Activated effector memory CD4-positive, alpha-beta T cell treated with Interleukin-2 at 50 U/mL for 16 hours (primary cell): ENCODE measurements at places on chromosomes 3 and 15.

DNA sequence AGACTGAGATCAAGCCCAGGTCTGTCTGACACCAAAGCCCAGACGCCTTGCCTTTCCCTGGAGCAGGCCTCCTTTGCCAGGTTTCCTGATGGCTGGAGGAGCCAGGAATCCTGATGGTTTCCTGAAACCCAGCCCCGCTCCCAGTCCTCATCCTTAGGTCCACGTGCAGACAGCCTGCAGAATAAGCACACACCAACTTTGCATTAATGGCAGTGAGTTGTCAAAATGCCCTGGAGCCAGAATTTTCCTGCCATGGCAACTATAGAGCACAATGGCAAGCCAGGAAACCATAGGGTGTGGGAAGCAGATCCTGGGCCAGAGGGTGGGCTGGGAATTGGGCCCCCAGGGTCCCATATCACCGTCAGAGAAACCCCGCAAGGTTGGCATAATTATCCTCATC, 67.4 kb upstream of the HRH1 start:
- no peak for DNase-seq

- DNase-seq = no peak
These were observed 267.0 kb downstream of the ZIC4 start for GRCh38 chr3:147139341-147139740.

GRCh38 chr15:31257286-31257685, 69.3 kb upstream of the KLF13 start:
- no peak for DNase-seq

GRCh38 chr3:2958551-2958950, 151.6 kb downstream of the IL5RA start:
- DNase-seq = no peak

GRCh38 chr3:31704591-31705179, 172.0 kb downstream of the STT3B start:
- no peak for DNase-seq

- no peak for DNase-seq
These were observed 9.3 kb downstream of the ARIH2 start for GRCh38 chr3:48927928-48928327.

DNA sequence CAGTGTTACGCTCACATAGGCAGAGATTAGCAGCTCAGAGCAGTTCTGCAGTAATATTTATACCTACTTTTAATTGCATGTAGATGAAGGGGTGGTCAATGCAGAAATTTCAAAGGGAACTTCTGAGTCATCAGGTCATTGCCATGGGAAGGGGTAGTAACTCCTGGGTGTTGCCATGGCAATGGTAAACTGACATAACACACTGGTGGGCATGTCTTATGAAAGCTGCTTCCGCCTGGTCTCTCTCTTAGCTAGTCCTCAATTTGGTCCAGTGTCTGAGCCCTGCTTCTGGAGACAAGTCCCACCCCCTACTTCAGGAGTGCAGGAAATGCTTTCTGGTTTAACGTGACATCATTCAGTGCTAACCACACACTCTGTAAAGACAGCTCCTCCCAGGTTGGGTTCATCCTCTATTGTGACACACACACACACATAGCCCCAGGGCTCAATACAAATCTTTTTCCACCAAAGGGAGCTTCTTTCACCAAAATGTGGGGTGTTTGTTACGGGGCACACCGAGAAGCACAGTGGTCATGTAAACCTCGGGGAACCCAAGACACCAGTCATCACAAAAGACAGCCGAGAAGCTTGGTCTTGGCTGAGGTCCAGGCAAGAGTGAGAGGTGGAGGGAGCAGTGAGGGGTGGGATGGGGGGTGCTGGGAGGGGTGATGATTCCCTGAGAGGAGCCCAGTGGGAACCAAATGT, 74.5 kb downstream of the TLE3 start:
- DNase-seq = peak; percentile 35

DNA sequence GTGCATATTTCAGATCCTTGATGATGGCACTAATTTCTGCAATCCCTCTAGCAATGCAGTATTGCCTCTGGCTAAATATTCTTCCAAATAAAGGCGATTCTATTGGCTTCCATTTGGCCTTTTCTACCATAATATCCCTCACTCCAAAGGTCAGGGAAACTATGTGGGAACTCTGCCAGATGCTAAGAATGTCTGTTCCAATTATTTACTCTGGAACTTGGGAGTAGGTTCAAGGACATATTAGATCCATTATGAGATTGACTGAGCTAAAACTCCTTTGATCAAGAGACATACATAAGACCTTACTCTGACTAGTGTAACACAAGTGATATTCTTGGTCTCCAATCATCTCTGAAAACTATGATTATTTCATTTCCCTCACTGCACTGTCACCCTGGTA, 674.5 kb upstream of the NECTIN3 start:
- DNase-seq = no peak

DNA sequence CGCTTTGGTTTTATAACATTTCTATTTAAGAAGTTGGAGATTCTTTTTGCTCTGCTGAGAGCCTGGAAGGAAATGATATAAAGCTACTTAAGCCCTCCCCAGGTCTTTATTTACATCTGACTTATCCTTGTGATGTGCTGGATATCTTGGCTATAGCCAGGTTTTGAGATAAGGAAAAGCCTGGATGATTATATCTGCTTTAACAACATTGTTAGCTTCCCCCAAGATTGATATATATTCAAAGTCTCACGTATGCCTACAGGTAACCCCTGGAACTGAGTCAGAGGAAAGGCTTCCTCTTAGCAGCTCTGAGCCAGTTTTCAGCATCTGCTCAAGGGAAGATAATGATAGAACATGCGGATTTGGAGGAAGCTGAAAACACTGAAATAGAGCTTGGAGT, 61.5 kb upstream of the CRBN start:
- no peak for DNase-seq

DNA sequence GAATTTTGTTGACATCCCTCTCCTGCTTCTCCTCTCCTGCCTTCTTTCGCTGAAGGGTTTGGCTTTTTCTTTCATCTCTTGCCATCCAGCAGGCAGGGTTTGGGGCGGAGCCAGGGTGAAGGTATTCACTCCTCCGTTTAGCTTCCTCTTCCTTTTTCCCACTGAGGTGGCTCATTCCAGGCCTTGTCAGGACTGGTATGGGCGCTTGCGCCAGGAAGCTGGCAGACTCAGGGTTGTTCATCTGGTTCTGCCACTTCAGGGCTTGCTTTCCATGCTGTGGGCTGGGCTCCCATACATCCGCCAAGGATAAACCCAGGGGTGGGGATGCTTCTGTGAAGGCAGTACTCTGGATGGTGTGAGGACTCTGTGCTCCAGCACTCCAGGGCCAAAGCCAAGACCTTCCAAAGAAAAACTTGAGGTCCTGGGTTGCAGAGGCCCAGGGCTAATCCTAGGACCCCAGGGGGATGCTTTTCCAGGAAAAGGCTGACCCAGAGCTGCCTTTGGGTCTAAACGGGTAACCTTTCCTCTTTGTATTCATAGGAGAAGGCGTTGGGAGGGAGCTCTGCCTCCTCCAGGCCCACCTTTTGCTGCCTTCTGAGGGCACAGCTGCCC, 7.7 kb upstream of the AMOTL2 start:
- DNase-seq = no peak

DNA sequence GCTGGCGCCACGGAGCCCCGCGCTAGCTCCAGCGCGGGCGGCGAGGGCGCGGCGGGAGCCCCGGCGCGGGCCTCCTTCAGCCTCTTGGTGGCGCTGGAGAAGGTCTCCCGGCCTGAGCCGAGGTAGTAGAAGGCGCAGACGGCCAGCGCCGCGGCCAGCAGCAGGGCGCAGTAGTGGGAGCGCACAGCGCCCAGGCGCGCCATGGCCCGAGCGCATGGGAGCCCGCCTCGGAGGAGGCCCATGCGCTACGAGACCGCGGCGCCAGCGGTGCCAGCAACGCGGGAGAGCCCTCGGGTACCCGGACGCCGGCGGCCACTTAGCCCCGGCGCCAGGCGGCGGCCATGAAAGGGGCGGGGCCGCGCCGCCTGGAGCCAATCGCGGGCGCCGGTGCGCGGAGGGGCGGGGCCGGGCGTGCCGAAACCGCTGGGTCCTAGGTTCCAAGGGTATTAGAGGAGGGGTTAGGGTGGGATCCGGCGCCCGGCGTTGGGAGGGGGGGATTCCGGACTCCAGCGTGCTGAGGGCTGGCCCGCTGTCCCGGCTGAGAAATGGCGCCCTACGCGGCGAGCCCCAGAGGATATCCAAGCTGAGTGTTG, at the start of gene XXYLT1:
Gene XXYLT1 (minus strand): TSS at position 343 of the 593 bp plus-strand sequence. CDS start 101 bp downstream, at position 242.
- DNase-seq = peak; percentile 87

- DNase-seq = no peak
These were observed 311.5 kb downstream of the EDEM1 start for GRCh38 chr3:5498981-5499380.

- no peak for DNase-seq
These were observed 527 bp downstream of the CSNK1G1 start for GRCh38 chr15:64355348-64355943.

DNA sequence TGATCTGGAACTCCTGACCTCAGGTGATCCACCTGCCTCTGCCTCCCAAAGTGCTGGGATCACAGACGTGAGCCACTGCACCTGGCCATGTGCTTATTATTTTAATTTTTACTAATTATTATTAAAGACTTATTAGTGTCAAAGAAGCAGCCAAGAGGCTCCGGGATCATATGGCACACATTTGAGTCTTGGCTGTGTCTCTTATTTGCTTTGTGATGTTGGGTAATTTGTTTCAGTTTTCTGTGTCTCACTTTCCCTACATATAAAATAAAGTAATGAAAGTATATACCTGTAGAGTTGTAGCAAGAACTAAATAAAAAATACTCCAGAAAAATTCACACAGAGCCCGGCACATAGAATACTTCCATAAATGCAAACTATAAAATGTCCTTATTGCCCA, 238.0 kb upstream of the TBL1XR1 start:
- no peak for DNase-seq
